C1 segment of cervical spinal cord (tissue), 14 donors: ENCODE measurements at places on chromosomes 3 and 15.

- DNase-seq = no peak
Observed at GRCh38 chr3:101292027-101292426, 28.3 kb downstream of the IMPG2 start.

DNA sequence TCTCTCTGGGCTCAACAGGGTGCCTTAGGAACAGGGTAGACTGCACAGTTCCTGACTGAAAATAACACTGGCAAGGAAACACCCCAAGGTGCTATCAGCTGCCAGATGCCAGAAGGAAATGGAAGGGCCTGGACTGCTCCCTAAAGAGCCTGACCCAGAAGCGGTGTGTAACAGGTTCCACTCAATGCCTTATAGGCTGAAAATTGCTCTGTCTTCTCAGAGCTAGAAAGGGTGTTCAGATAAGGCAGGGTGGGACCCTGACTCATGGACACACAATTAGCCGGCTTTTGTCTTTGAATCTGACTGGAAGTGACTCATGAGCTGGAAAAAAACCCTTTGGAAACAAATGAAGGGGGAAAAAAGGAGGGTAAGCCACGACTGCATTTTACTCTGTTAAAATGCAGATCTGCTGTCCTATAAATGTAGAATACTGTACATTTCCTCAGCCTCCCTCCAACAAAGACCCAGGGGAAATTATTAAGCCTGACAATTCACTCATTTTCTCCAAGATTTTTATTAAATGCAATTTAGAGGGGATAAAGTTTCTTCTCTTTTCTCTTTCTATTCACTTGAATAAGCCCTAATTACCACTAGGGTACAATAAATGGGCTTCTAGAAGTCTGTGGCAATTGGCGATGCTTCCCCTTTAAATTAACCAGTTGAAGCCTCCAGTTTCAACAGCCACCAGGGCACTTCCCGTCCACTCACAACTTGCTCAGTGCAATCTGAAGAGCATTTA, 160.2 kb upstream of the TBL1XR1 start:
- DNase-seq = no peak

DNA sequence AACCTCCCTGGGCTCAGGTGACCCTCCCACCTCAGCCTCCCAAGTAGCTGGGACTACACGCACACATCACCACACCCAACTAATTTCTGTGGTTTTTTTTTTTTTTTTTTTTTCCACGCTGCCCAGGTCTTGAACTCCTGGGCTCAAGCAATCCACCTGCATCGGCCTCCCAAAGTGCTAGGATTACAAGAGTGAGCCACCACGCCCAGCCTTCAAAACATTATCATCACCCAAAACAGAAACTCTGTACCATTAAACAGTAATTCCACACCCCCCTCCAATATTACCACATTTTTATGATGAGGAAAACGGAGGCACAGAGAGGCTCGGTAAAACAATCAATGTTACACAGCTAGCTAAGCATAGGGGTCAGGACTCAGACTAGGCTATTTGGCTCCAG, 4.0 kb downstream of the IMP3 start:
- DNase-seq = no peak

GRCh38 chr3:66052721-66053549, 14.2 kb upstream of the MAGI1 start:
- DNase-seq = no peak

- DNase-seq = no peak
Observed at GRCh38 chr3:56557831-56558170, 826 bp downstream of the CCDC66 start.

- DNase-seq = no peak
Observed at GRCh38 chr15:96335411-96336024, 5.0 kb downstream of the NR2F2 start.

- DNase-seq = no peak
Observed at GRCh38 chr3:169475978-169476698, 187.4 kb downstream of the MECOM start.

DNA sequence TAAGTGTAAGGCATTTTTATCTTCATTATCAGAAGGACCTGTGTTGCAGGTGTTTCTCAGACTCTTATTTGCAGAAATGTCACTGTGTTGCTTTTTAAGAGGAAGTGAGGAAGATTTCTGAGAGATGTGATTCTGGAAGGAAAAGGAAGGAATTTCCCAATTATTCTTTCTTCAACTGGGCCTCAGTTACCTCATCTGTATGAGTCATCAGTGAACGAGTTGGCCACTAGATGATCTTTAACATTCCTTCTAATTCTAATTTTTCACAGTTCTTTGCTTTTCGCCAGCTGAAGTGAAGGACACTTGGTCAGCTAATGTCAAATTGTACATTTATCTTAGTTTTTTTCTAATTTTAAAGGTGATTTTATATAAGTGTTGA, 28.9 kb downstream of the CLEC3B start:
- no peak for DNase-seq

DNA sequence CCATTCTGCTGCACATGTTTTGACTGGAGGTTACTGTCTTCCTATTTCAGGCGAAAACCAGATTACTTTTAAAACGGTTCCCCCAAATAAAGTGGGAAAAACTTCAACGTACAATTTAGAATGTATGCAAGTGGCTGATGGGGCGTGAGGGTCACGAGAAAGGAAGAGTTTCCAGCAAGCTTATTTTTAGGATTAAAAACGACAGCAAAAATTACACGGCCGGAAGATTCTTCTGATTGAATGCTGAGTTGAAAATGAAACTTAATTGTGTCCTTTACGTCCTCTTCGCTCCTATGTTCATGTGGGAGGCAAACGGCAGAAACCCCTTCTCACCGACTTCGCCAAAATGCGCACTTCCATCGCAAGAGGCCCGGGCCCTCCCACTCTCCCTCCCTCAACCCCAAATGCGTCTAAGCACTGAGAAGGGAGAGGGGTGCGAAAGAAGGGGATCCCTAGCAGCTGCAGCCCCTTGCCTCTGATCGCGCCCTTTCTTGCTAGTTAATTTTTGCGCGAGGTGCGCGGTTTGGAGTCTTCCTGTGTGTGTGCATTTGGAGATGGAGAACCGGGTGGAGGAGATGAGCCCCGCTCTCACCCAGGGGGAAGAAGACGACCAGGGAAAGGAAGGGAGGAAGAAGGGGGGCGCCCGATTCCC, 656 bp downstream of the CD47 start:
- no peak for DNase-seq

- no peak for DNase-seq
Observed at GRCh38 chr3:105765308-105765639, 103.5 kb downstream of the CBLB start.

DNA sequence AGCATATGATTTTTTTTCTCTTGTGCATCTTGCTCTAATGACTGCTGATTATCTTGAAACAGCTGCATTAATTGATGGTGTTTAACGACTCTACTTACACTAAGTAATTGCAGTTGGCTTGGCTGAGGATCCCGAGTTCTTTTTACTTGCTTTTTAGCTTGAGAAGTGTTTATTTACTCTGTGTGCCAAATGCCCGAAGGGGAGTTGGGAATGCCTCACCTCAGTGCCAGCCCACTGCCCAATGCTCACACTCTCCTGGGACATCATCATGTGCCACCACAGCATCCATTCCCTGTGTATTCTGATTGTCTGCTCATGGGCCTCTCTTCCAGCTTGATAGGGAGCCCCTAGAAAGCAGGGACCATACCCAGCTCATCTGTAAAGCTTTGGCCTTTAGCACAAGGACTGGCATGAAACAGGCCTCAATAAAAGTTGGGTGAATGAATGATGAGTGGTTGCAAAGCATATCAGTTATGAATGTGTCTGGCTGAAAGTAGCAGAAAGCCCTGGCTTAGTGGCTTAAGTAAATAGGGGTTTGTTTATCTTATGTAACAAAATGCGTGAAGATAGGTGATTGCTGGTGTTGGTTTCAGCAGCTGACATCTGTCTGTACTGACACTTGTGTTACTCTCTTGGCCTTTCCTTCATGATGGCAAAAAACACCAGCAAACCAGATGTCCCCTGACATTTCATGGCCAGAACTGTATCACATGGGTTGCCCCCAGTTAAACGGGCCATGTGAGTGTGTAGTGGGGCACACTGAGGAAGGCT, 8.1 kb downstream of the PXYLP1 start:
- DNase-seq = no peak

DNA sequence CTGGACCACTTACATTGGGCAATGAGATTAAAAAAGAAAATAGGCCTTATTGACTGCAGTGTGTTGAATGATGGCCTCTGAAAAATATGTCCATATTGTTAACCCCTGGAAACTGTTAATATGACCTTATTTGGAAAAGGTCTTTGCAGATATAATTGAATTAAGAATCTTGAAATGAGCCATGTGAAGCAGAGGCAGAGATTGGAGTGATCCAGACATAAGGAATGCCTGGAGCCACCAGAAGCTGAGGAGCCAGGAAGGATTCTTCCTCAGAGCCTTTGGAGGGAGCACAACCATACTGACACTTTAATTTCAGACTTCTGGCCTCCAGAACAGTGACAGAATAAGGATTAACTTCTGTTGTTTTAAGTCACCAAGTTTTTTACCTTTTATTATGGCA, 510.4 kb upstream of the AGTR1 start:
- DNase-seq = no peak

DNA sequence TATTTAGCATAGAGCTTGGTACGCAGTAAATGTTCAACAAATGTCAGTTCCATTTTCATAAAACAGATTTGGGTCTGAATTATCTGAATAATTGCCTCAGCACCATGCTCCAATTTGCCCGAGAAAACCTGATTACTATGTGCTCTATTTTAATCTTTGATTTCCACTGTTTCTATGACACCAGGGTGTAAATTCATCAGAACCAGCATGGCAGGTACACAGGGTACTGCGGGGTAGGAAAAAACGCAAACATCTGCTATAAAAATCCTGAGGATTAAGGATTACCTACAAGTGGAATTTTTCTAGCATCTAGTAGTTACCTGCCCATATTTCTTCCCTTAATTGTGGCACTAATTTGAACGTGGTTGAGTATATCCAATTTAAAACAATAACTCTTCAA, 70.3 kb downstream of the RAD18 start:
- no peak for DNase-seq
